ENCODE measurements at places on chromosomes 7 and 10.

DNA sequence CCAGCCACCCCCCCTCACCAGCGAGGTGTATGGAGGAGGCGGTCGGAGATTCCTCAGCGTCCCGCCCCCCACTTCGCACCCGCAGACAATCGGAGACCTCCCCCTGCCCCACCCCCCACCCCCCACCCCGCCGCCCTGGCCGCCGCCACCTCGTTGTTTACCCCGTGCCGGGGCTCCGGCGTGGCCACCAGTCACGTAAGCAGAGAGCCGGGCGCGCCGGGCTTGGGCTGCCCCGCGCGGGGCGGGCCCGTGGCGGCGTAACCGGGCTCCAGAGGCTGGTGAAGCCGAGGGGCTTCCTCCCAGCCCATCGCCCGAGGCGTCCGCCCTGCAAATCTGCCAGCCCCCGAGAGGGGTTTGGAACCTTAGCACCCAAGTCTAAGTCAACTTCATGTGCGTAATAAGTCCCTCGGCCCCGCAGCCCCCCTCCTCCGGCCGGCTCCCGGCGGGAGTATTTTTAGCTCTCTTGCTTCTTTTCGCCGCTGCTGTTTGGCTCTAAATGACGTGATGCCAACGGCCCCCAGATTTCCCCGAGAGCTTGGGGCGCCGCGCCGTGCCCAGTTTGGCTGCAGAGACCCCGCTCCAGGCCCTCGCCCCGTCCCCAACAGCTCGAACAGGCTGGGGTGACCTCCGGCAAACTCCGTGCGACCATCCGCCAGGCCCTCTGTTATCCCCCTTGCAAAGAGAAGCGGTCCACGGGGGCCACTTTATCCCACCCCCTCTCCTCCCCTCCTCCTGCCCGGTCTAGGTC, 2.7 kb downstream of the MXI1 start:
- peak; percentile 60 for DNase-seq

DNA sequence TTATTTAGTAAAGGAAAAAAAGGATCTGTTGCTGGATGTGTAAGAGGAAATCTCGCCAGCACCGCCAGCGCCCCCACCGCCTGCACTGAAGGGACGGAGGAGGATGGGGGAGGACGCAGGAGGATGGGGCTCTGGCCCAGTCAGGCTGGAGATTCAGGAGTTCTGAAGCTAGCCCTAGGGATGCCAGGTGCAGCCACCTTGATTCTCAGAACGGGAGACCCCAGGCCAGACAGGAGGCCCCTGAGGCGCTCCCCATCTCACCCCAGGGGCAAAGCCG, 1.3 kb downstream of the CAMK2B start:
- no peak for DNase-seq

DNA sequence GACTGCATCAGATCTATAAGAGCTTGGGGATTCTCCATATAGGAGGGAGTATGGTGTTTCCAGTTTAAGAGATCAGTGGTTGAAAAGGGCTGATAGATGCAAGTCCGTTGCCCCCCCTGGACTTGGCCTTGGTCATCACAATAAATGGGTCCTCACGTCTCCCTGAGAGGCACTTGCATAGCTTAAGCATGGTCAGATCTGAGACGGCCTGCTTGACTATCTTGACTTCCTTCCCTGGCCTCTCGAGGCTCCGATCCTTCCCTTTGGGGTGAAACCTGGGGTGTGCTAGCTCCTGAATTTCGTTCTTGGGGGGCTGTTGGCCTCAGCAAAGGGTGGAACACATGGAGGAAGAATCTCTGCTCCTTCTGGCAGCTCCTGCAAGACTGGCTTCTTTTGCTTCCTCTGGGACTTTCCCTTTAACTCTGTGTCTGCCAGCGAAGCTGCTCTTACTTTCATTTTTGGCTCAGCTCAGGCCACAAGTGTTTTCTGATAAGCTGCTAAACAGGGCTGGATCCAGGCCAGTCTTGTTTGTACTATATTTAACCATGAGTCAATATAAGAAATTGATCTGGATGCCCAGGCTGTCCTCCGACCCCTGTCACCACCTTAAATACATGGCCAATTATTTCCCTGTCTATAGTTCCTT, 11.2 kb upstream of the ZNF485 start:
- peak; percentile 44 for DNase-seq

- DNase-seq: no peak
These were observed 30.0 kb upstream of the TES start for GRCh38 chr7:116180302-116180701.

DNA sequence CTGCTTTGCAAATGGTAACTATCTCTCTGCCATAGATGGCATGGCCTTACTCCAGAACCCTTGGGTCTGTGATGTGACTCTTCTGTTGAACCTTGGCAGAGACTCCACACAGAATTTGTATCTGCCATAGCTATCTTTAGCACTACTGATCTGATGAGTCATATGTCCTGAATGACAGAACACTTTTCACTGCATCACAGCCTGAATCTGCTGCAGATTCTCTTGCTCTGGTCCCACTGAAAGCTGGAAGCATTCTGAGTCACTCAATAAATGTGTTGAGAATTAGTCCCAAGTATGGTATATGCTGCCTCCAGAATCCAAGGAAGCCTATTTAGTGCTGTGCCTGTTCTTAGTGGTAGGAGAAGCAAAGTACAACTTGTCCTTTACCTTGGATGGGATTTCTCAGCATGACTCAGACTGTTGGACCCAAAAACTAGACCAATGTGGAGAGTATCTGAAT, 39.5 kb upstream of the ANKRD1 start:
- no peak for DNase-seq

- no peak for DNase-seq
These were observed 12.7 kb downstream of the LMTK2 start for GRCh38 chr7:98119256-98119918.

- DNase-seq: no peak
These were observed 102.7 kb downstream of the AGMO start for GRCh38 chr7:15459018-15459615.

- DNase-seq: no peak
These were observed 98.1 kb downstream of the CCDC71L start for GRCh38 chr7:106562711-106563366.

GRCh38 chr10:113891476-113891875, 37.0 kb downstream of the NHLRC2 start:
- DNase-seq: no peak

GRCh38 chr10:66931340-66931948, 5.6 kb downstream of the LRRTM3 start:
- no peak for DNase-seq

GRCh38 chr7:106895246-106895864, 30.3 kb downstream of the PIK3CG start:
- DNase-seq: peak; percentile 33

- DNase-seq: no peak
These were observed 45.9 kb upstream of the WDR11 start for GRCh38 chr10:120805014-120805812.

- no peak for DNase-seq
These were observed 18.3 kb downstream of the TACR2 start for GRCh38 chr10:69398466-69398865.

DNA sequence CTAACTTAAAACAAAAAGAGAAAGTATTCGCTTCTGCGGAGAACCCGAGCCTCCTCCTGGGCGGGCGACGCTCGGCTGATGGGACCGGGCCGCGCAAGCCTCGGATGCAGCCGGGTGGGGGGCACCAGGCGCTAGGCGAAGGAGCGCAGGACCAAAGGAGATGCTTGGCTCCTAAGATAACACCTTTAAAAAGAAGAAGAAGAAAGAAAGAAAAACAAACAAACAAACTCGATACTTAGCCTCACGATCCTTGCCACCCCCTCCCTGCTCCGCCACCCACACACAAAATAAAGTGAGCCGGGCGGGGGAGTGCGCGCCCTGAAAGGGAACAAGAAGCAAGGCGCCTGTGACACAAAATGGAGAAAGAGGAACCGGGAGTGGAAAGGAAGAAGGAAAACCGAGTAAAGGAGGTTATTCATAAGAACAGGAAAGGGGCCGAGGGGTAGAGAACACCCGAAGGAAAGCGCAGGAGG, 34.0 kb upstream of the EBLN1 start:
- peak; percentile 64 for DNase-seq

- peak; percentile 72 for DNase-seq
These were observed at the start of gene REEP3 for GRCh38 chr10:63520500-63521415. Gene REEP3, plus strand, starts transcription at chr10:63521401. Its CDS starts 145 bp downstream, at chr10:63521546.

- no peak for DNase-seq
These were observed 9.9 kb downstream of the CNPY1 start for GRCh38 chr7:155536451-155536850.

- DNase-seq: no peak
These were observed 16.1 kb downstream of the TECPR1 start for GRCh38 chr7:98235901-98236300.

GRCh38 chr10:24690961-24691512, 32.6 kb downstream of the ARHGAP21 start:
- no peak for DNase-seq
